Gastrocnemius medialis (tissue), 4 donors: ENCODE measurements at places on chromosomes 6 and 20.

DNA sequence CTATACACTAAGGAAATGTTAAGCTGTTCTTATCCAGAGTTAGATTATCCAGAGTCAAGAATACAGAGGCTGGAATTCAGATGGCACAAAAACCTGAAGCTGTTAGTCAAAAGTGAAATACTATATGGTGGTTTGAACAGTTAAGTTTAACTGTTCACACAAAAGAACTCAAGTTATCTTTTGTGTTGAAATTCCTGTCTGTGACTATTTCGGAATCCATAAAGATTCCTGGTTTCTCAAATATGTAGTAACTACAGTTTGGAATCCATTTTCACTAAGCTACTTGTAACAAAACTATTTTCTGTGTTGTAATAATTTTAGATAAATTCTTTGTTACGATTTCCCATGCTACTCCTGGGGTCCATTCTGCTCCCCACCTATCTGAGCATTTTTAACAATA, 24.5 kb downstream of the FIG4 start:
- DNase-seq, result no peak

GRCh38 chr6:127976796-127977195, 75.9 kb upstream of the THEMIS start:
- no peak for DNase-seq

DNA sequence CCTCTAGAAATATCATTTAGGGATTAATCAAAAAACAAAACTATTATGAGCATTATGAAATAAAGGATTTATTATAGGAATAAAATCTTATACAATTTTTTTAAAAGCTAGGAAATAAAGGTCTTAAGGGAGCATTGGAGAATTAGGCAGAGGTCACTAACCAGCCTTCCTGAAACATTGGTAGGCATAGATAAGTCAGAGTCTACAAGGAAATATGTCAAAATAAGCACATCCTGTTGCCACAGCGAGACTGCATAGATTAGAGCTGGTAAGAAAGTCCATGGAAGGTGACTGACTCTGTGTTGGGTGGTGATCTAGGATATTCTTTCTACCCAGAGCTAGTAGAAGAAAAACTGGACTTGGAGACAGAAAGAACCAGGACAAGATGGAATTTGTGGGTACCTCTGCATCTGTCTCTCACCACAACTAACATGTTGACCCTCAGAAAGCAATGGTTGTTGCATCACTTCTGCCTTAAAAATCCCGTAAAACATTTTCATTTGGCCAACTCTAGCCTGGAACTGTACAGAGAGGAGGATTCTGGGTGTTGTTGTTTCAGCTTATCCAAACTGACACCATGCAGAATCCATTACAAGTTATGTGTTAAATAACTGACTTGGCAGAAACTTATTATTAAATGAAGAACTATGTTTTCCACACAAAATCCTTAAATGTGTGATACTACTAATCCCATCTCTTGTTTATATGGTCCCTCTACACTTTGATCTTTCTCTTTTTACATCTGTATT, 77.1 kb downstream of the FBXO5 start:
- no peak for DNase-seq

DNA sequence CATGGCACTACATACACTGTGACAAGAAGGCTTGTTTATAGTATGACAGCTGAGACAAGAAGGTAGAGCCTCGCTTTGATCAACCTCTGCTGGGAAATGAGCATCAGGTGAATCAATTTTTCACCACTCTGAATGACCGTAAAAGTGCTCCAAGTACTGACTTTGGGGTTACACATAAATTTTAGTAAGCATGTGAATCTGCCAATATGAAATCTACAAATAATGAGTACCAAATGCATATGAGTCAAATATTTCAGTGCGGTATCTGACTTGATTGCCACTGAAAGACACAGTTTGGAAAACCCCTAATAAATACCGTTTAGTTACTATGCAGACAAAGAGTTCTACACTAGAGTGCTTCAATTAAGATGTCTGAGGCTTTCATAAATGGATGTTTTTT, 77.8 kb downstream of the ATG5 start:
- DNase-seq, result no peak

- no peak for DNase-seq
These were observed 294.2 kb upstream of the JARID2 start for GRCh38 chr6:14951704-14952103.

GRCh38 chr6:125503181-125503580, 201.4 kb upstream of the HDDC2 start:
- no peak for DNase-seq

GRCh38 chr20:31845300-31845863, at the start of gene FOXS1:
Gene FOXS1, minus strand, starts transcription at chr20:31845604. Its CDS starts 62 bp downstream, at chr20:31845542.
- no peak for DNase-seq

GRCh38 chr6:160911949-160912348, 79.6 kb upstream of the MAP3K4 start:
- no peak for DNase-seq

GRCh38 chr20:38357653-38358207, 11.4 kb downstream of the LBP start:
- DNase-seq, result no peak

- DNase-seq, result no peak
These were observed 100.9 kb downstream of the HFE start for GRCh38 chr6:26187981-26188635.

GRCh38 chr6:156879591-156879990, 102.4 kb downstream of the ARID1B start:
- DNase-seq, result no peak

DNA sequence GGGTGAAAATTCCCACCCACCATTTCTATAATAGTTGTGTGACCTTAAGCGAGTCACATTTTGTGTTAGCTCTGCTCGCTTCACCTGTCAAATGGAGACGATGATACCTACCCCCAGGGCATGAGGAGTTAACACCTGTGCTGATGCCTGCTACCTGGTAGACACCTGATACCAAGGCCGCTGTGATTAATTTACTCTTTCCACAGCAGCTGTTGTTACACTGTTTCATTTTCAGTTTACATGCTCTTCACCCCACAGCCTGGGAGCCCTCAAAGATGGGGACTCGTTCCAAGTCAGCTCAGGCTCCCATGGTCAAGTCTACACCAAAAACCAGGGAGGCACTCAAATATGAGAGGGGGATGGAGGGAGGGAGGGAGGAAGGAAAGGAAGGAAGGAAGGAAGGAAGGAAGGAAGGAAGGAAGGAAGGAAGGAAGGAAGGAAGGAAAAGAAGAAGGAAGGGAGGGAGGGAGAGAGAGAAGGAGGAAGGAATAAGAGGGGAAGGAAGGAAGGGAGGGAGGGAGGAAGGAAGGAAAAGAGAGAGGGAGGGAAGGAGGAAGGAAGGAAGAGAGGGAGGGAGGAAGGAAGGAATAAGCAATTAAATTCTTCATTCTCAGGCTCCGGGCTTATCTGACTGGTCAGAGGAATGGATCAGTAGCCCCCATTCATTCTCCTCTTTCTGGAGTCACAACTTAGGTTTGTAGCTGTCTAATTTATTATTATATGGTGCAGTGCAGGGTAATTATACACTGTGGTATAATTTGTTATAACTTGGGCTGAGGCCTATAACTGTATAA, 40.9 kb downstream of the PDYN start:
- DNase-seq, result no peak

- no peak for DNase-seq
These were observed 2.5 kb upstream of the SLC35B3 start for GRCh38 chr6:8437813-8438212.

GRCh38 chr6:167856999-167857660, 30.4 kb downstream of the AFDN start:
- no peak for DNase-seq

DNA sequence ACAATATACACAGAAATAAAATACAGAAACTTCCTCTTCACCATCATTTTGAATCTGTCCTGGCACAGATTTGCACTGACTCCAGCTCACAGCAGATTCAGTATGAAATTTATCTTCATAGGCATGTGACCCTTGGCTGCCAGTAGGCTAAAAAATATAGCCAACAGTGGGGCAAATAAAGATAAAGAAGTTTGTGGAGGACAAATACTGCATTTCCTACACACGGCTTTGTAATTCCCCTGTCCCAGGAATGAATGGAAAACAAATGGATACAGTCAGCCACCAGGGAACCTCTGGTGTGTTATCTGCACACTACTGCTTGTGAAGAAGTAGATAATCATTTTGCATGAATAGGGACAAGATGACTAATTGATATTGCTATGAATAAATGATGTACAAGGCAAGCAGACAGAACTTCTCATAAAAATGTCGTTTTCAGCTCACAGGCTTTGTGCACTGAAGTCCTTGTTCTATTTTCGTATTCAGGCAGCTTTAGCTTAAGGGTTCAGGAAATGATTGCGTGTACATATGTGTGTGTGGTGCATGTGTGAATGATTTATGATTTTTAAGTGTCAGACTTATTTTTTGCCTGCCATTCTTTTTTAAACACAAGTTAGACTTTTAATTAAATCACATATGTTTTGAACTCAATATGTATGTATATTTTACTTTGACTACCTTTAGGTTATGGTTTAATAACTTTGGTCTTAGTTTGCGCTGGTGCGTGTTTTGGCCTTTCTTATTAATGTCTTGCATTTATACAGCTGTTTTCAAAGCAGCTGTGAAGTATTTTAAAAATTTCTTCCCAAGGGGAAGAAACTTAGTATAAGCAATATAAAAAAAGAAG, 543.8 kb upstream of the JAG1 start:
- DNase-seq, result no peak

- no peak for DNase-seq
These were observed 3.9 kb downstream of the ZFP57 start for GRCh38 chr6:29676981-29677601.

DNA sequence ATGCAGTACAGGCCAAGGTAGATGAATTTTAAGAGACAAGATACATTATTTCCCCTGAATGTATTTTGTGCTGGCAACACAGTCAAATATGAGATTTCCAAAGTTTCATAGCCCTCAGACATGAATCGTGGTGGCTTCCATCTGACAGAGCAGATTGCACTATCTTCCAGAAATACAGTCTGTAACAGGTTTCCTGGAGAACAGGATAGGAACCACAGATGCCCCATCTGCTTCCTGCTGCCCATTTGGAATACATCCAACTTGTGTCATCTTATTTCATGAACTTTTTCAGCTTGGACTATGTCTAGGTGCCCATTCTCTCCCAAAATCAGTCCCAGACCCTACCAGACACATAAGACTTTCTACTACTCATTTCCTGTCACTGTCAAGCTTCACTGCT, 426.0 kb downstream of the KIF16B start:
- no peak for DNase-seq

GRCh38 chr6:52670502-52671409, at the start of gene TMEM14A:
Gene TMEM14A, plus strand, starts transcription at chr6:52671113. Its CDS starts 5,990 bp downstream, at chr6:52677103.
- peak; percentile 83 for DNase-seq

DNA sequence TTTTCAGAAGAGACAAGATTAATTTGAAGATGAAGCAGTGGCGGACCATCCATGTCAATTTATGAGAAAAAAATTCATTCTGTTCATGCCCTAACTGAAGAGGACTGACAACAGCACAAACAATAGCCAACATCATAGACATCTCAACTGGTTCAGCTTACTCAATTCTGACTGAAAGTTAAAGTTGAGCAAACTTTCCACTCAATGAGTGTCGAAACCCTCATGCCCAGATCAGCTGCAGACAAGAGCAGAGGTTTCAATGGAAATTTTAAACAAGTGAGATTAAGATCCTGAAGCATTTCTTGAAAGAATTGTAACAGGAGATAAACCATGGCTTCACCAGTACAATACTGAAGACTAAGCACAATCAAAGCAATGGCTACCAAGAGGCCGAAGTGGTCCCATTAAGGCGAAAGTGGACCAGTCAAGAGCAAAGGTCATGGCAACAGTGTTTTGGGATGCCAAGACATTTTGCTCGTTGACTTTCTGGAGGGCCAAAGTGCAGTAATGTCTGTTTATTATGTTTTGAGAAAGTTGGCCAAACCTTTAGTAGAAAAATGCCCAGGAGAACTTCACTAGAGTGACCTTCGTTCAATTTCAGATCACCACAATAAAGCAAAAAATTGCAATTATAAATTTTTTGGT, 6.1 kb upstream of the SFT2D1 start:
- DNase-seq, result no peak

GRCh38 chr6:21190701-21191100, 402.9 kb upstream of the SOX4 start:
- no peak for DNase-seq

DNA sequence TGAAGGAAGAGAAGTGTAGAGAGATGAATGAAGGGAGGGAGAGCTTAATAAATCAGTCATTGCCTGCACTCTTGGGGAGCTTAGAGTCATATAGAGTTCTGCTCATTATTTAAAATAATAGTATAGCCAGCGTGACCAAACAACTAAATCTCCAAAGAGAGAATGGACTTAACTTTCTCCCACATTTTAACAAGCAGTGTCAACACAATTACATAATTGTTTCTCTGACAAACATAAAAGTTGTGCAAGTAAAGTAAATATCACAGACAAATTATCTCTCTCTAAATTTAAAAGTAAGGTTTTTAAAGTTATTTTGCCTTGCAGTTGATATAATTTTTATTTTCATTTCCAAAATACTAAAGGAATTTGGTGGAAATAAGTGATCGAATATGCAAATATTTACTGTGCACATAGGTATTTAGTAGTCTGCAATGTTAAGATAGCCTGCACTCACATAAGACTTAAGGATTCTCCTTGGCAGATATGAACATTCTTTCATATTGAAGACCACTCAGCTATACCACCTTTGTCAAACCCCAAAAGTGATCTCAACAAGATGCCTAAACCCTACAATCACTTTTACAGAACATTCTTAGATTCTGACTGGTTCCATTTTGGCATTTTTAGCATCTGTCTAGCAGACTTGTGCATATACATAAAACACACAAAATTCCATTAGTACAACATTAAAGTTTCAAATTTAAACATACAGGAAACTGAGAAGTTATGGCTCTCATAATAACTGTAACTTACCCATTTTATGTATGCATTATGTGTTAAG, 67.7 kb downstream of the KIF6 start:
- DNase-seq, result no peak

DNA sequence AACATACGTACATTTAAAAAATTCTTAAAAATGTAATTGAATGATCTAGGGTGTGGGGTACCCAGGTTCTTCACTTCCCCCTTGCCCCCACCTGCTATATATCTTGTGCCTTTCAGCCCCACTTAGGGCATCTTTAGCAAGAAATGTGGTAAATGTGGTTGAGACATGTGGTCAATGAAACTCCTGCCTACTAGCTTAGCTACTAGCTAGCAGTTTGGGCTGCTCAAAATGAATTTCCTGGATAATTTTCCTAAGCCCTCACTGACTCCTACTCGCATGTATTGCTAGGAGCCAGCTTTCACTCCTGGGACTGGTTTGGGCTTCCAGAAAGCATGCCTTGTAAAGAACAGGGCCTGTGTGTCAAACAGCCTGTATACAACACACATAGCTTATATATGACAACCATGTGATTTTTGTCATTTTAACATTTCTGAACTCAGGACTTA, 257.3 kb downstream of the ATXN1 start:
- DNase-seq, result no peak

GRCh38 chr20:10731190-10731965, 57.6 kb upstream of the JAG1 start:
- DNase-seq, result no peak

GRCh38 chr6:88989215-88989614, 25.8 kb upstream of the RNGTT start:
- no peak for DNase-seq

GRCh38 chr20:36856195-36856594, 19.7 kb upstream of the TLDC2 start:
- no peak for DNase-seq

GRCh38 chr20:40678286-40678875, 10.7 kb downstream of the MAFB start:
- DNase-seq, result no peak

GRCh38 chr20:16405254-16405653, 168.0 kb downstream of the KIF16B start:
- DNase-seq, result no peak

- no peak for DNase-seq
These were observed 13.3 kb downstream of the ANKRD60 start for GRCh38 chr20:58215116-58215515.
